Stimulated activated CD4-positive, alpha-beta T cell treated with anti-CD3 and anti-CD28 coated beads, Interleukin-1b, Interleukin-23, amount 100 ng/mL, for 1 hour (primary cell): ENCODE measurements at places on chromosomes 11 and 22.

DNA sequence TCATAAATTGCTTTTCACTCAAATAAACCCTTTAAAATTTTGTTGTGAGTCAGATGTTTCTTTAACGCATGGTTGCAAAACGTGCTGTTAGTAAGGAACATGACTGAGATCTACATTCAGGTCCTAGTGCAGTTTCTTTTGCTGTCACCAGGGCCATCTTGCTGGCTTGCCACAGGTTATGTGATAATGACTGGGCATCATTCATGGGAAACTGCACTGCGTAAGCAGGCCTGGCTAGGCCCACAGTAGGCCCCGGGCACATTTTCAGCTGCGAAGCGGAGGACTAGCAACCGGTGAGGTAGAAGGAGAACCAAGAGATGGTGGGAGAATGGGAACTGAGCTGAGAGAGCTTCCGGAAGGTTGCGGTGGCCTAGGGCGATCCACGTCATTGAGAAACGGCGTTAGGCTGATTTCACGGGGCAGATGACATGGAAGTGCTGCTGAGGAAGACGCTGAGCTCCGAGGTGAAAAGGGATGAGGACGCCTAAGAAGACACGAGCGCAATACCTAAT, 3.2 kb upstream of the KLHDC7B start:
- no peak for DNase-seq

DNA sequence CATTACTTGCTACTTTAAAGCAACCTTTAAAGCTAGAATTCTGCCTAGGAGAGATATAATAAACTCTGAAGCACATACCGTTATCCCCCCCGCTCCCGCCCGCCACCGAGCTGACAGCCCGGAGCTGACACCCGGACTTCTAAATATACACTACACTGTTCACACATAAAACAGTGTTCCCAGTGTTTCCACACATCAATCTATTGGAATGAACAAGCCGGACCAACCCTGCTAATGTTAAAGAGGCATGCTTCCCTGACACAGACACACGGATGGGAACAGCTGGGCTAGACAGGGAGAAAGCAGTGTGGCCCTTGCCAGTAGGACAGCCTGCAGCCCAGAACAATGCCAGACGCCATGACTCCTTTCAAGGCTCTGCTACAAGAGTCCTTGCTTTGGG, 108.4 kb upstream of the CSNK2A3 start:
- no peak for DNase-seq

- DNase-seq: no peak
Measured at GRCh38 chr11:45021692-45022141, 71.0 kb upstream of the TP53I11 start.

GRCh38 chr11:67291481-67292381, 2.6 kb downstream of the ANKRD13D start:
- no peak for DNase-seq

DNA sequence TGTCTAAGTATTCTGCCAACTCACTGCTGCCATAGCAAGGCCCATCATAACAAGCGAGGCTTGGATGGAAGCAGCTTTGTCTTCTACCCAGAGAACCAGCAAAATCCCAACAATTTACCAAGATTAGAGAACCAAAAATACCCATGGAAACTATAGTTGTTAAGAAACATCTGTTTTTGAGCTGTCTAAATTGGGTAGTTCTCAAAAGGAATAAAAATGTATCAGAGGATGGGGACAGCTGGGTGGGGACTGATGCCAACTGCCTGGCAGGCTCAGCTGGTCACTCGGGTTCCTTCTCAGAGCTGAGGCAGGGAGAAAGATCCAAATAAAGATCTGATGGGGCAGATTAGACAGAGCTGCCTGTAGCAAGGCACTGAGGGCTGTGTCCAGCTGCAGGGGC, 85.9 kb upstream of the GRK3 start:
- DNase-seq: no peak
